Activated T-cell treated with anti-CD3 and anti-CD28 coated beads, Interleukin-2, amount 50 U/mL, for 1 hour (primary cell): ENCODE measurements at places on chromosomes 7 and 10.

GRCh38 chr7:99340659-99341058, 15.0 kb downstream of the ARPC1A start:
- no peak for DNase-seq

GRCh38 chr7:140005754-140006503, 56.8 kb downstream of the PARP12 start:
- DNase-seq: no peak

GRCh38 chr7:105759670-105760550, 116.5 kb downstream of the ATXN7L1 start:
- DNase-seq: no peak

DNA sequence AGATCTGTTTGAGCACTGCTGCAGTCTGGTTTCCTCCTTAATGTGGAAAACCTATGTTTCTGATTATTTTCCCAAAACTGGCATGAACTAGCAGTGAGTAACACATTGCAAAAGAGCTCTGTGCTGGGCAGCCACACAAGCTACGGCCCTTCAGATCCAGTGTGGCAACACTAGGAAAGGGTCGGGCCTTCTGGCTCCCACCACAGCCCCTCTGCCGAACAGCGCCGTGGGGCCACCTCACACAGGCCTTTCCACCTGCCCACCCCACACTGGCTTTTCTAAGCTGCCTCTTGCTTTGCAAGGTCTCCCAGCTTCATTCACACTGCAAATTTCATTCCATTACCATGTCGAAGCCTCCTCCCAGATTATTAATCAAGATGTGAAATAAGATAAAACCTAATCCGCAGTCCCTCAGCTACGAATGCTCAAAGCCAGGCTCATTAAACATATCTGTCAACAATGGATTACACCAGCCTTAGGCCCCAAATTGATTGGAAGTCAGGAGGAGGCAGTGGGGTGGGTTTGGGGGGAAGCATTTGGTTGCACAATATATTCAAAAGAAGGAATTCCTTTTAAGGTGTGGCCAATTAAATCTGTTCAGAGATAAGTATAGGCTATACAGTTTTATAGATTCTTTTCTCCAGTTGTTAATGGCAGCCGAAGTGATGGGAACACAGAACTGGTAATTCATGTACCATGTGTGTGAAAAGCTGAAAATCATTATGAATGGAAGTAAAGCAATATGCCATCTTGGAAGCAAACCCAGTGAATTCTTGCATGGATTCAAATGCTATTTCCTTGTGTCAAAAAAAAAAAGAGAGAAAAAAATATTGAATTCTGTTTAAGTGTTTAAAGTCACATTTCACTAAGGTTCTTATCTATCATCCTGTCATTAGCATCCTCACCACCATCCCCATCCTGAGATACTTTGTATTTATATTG, 223.7 kb downstream of the MTERF1 start:
- no peak for DNase-seq

DNA sequence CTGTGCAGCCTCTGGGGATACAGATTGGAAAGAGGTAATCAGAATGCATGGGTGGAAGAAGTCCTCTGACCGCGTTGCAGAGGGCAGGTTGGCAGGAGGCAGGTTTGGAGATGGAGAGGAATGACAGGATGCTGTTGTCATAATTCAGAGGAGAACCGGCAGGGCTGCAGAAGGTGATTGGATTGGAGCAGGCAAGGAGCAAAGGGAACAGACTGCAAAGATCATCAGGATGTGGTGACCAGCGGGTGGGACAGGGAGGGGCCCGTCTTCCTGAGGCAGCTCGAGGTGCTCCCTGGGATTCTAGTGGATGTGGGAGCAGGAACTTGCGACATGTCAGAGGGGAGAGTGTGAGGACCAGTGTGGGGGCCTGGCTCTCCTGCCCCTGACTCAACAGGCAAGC, 78.5 kb upstream of the PPIF start:
- DNase-seq: no peak
